ENCODE measurements at places on chromosomes 13 and 19.

GRCh38 chr13:27396252-27396846 lies 28.1 kb upstream of the GTF3A start:
- DNase-seq, result no peak

DNA sequence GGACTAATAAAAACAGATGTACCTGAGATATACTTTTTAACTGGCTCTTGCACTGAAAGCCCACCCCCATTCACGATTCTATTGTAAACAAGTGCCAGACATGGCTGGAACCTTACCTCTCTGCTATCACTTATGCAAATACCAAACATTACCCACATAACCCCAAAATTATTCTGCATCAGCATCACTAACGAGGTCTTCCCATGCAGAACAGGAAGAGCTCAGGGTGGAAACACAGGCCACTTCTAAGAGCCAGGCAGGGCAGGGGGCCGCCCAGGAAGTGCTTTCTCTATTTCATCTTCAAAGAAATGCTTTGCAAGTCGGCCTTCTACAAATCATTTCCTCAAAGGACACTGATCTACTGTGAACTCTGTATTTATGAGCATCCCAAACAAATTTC lies 7.3 kb downstream of the IRS2 start:
- peak; percentile 82 for DNase-seq

- no peak for DNase-seq
Measured at GRCh38 chr13:113122550-113123225, at the start of gene F10. Gene F10, plus strand, starts transcription at chr13:113122799. Its CDS starts 57 bp downstream, at chr13:113122856.

DNA sequence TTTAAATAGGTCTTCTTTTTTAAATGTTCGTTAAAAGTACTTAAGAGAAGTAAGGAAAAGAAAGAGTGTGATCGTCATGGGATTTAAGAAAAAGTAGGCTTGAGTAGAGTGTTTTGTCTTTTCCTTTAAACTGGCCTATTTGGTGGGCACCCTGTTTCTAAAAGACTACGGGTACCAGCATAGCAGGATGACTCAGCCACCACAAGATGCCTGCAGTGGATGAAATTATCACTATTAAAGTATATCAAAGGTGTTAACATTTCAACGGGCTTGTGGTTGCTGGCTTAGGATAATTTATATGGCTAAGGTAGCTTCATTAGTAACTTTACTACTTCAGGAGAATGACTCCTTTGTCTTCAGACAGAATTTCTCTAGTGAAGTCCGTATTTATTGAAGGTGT lies 112.6 kb downstream of the STARD13 start:
- no peak for DNase-seq

DNA sequence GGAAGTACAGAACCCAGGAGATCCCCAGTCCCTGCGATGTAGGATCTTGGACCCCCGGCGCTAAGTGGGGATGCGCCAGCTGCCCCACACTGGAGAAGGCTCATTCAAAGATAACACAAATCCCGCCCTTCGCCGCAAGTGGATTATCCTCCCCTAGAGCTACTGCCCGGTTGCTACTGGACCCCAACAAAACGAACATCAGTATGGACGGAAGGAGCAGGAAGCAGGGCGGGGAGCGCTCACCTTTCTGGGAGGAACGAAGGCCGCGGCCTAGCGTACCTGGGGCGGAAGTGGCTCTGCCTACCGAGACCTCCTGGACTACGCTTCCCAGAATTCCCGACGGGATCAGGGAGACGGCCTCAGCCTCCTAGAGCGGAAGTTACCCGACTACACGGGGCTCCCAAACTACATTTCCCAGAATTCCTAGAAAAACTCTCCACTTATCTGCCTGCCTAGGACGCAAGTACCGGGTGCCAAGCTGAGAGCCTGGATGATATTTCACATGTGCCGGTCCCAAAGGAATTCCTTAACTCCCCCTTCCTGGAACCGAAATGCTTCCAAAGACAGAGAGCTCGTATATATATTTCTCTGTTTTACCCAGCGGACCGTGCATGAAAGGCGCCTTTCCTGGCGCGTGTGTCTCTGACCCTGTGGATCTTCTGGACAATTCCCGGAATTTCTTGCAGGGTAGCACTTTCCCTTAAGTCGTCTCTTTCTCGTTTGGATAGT lies at the start of gene ZNF112:
Gene ZNF112 (minus strand): TSS at position 298 of the 729 bp plus-strand sequence. CDS start 16,141 bp downstream, outside the sequence.
- no peak for DNase-seq

- no peak for DNase-seq
Measured at GRCh38 chr13:98746968-98747367, 5.5 kb downstream of the SLC15A1 start.

DNA sequence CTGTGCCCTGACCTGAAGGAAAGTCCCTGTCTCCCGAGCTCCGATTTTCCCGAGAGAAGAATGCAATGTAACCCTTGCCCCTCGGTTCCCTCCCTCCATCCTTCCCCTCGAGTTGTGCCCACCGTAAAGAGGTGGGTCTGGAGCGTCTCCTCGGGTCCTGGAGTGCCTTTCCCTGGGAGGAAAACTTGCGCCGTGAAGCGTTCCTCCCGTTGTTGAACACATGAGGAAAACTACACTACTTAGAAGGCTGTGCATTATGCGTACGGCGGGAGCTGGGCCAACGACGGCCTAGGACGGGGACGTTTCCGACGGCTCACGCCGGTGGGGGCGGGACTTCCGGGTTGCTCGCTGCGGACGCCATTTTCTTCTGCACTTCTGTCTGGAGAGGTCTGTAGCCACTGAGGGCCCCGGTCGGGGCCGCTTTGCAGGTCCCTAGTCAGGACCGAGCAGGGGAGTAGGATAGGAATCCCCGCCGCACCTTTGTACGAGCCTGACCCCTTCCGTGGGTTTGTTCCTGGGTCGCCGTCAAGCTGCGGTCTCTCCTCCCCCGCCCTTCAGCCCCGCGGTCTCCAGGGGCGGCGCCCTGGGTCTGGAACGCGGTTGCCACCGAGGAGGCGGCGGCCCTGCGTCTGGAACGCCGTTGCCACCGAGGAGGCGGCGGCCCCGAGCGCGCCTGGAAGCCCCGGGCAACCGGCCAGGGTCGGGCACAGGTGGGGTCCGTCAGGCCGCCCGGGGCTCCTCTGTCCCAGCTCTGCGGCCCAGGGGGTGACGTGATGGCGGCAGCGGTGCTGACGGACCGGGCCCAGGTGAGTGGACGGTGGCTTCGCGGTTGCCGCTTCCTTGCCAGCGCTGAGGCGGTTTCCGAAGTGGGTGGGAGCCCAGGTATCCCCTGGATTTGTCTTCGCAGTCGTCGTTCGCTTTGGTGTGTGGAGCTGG lies at the start of gene ZNF264:
Gene ZNF264 (plus strand): TSS at position 360 of the 936 bp plus-strand sequence. CDS start 414 bp downstream, at position 774.
- DNase-seq, result peak; percentile 86

- DNase-seq, result no peak
Measured at GRCh38 chr19:2731181-2731995, 8.4 kb downstream of the SLC39A3 start.

- no peak for DNase-seq
Measured at GRCh38 chr13:51683597-51683996, 99.3 kb downstream of the WDFY2 start.
